ENCODE measurements at places on chromosomes 1 and 21.

DNA sequence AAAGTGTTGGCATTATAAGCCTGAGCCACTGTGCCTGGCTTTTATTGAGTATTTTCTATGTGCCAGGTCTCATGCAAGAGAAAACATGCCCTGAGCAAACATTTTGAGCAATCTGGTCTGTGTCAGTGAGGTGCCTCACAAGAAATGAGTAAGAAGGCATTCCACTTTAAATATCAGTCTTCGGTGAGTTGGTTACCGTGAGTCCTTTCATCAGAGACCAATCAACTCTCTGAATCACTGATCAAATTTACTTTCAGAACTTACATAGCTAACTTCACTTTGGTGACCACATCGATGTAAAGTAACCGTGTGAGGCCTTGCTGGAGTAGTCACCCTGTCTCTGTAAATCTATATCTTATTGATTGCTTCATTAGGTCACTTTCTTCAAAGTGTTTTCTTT lies 14.3 kb upstream of the DDX59 start:
- no peak for DNase-seq

- no peak for DNase-seq
These were observed 286.9 kb upstream of the ADGRL2 start for GRCh38 chr1:81513796-81514354.

DNA sequence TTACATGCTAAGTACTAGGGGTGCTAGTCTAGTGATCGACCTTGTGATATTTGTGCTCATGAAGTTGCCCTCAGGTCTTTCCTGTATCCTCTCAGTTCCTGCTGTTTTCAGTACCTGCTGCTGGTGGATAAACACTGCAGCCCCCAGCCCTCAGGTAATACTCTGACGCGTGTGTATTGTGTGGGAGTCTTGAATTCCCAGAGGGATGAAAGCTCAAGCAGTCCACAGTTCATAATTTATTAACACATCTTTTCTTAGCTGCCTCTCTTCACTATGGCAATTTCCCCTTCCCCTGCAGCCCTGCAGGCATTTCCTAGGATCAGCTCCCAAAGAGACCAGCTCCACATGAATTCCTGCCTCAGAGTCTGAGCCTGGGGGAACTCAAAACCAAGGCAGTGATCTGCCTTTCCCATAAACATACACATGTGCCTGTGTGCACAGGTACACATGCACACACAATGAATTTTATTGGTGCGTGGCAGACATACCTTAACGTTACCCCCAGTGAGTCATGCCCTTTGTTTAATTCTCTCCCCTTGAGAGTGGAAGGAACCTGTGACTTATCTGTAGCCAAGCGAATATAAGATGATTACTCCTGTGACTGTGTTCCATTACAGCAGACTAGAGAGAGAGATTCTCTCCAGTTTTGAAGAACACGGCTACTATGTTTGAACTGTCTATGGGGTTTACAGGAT lies 14.1 kb upstream of the HMGCS2 start:
- DNase-seq = no peak

- DNase-seq = no peak
These were observed 101.4 kb upstream of the KCNK1 start for GRCh38 chr1:233512538-233512937.

DNA sequence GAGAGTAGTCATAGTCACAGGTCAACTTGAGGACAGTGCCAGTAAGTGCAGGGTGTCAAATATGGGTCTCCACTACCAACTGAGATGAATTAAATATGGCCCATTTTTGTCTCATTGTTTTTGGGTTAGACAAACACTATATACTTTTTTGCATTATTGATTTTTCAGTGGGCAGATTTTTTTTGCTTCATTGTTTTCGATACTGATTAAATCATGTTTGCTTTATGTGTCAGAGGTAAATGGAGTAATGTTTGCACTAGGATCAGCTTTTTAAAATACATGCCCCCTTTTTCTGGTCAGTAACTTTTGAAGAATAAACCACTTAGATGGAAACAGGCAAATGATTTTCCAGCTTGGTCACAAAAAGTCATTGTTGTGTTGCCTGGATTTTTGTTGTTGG lies 199.0 kb downstream of the USH2A start:
- DNase-seq = no peak

- DNase-seq = no peak
These were observed 60.2 kb downstream of the GLUL start for GRCh38 chr1:182331387-182331786.

DNA sequence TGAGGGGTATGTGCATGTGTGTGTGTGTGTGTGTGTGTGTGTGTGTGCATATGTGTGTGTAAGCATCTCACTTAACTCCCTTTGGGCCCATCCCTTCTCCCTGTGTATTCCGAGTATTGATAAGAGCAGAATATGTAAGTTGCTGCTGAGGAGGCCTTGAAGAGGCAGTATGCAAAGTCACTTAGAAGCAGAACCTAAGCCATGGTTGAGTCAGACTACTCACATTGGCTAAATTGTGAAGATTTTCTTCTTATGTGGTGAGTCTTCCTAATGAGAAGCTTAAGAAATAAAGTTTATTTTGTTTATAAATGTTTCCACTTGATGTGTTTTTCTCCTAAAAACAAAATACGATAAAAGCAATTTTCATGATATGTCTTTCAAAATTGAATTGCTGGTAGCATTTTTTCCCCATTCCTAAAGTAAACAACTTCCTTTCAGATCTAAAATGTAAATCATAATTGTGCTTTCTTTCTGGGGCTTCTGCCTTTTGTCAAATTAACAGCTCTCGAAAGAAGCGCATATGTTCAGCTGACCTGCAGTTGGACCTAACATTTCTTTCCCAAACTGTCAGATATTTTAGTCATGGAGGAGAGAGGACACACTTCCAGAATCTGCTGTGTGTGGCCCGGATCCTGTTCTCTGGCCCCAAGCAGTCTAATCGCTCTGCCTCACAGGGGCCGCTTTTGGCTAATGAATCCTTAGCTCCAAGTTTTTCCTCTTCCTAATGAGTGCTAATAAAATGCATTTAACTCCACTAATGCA lies 284.0 kb downstream of the DUSP10 start:
- no peak for DNase-seq

- no peak for DNase-seq
These were observed 58.5 kb upstream of the ENAH start for GRCh38 chr1:225711236-225711937.

GRCh38 chr1:90387805-90388204 lies 329.3 kb downstream of the BARHL2 start:
- no peak for DNase-seq

DNA sequence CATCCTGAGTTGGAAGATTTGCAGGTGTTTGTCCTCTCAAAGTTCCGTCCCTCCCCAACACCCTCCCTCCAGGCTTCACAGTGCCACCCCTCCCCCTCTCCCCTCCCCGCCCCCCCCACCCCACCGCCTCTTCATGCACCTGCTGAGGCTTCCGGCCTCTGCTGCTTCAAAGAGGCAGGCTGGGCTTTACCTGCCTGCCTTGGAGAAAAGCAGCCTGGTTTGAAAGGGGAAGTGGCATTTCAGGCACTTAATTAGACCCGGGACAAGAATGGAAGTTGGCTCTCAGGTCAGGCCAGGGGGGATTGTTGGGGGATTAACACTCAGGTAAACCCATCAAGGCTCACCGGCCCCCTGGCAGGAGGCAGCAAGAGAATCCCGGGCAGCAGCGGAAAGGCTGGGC lies 21.1 kb downstream of the PAX7 start:
- DNase-seq = no peak

DNA sequence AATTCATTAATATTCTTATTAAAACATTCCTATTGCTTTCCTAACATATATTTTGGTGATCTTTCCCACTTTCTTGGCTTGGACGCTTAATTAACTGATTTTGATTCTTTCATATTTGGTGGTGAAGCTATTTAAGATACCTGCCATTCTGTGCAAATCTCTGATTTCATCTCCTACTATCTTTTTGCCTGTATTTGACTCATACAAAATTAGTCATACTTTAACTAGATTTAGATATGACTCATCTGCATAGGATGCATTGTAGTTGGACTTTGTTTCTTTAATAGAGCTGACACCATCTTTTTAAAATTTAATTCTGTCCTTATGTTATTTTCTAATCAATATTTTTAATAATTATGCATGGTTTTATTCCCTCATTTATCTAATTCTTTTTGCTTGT lies 93.8 kb upstream of the PLPPR4 start:
- DNase-seq = no peak

- no peak for DNase-seq
These were observed 14.2 kb downstream of the BATF3 start for GRCh38 chr1:212685429-212685828.
